ENCODE measurements at places on chromosomes 5 and 9.

GRCh38 chr5:77086368-77086688 is 757 bp downstream of the ZBED3 start:
- no peak for DNase-seq

DNA sequence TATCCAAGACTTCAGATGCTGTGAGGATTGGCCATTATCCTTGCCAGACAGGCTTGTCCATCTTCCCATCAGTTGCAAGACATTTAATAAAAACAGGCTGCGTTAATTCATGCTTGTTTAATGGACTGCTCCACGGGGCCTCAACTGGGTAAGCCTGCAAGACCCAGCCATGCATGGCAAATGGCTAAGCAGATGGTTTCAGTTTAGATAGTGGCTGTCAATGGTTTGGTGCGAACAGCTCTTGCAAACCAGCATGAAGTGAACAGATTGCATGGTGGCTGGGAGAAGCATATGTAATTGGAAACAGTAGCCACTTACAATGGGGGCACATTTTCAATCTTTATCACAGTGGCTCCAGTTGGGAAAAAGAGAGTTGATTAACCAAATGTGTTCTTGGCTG is 628.2 kb upstream of the KLF4 start:
- no peak for DNase-seq

- DNase-seq, result no peak
These were observed 1.4 kb downstream of the MZB1 start for GRCh38 chr5:139388198-139388821.

DNA sequence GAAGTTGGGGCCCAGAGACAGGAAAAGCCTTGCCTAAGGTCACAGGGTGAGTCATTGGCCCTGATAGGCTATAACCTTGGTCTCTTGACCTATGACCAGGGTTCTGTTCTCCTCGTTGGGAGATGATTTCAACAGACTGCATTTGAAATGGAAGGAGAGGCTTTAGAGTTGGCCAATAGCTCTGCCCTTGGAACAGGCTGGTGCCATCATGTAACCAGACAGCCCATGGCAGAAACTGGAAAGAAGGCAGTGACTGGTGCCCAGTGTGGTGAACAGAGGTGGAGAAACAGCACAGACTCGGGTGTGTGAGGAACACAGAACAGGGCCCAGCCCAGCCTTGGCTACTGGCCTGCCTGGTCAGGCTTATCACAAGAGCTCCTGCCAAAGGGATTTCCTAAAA is 109.8 kb upstream of the SLC25A48 start:
- no peak for DNase-seq

DNA sequence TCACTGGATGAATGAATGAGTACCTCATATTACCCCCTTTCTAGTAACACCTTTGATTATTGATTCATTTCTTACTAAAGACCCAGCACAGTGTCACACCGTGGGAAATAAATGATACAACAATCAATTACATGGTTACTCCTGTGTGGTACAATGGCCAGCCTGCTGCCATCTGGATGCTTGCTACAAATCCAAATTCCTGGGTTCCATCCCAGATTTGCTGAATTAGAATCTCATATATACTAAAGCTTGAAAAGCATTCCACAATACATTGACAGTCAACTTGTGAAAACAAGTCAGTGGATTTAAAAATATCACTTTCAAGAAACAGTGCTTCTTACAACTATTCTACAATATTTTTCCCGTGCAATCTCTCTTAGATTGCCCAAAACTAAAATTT is 989.3 kb downstream of the PTPRD start:
- DNase-seq, result no peak

DNA sequence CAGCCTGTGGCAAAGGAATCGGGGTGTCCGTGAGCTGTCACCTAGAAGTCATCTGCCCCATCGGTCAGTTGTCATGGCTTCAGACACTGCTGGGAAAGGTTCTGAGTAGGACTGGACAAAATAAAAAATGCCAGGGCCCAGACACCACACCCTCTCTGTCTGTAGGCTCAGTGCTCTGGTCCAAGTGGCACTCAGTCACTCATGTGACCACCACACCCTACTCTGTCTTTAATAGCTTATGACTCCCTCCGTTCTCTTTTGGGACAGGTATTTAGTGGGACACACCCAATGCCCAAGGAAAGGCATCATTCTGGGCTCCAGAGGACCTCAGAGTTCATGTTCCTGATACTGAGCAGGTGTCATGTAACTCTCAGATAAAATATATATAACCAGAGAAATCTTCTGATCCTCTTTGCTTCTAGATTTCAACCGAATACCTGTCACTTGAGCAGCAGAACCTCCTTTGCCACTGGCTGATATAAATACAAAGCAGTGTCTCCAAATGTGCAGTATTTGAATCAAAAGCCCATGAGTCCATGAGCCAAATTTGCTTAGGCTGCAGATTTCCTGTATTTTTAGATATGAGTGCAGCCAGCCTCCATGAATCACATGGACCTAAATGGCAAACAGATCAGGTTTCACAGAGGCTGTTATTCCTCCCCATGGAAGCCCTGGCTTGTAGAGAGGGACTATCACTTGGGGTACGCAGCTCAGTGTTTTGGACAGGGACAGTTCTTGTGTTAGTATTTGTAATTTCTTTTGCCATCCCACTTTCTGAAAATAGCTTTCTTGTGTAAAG is 272.0 kb downstream of the ARHGAP26 start:
- no peak for DNase-seq

GRCh38 chr5:179150011-179150410 is 89.8 kb downstream of the ZNF354C start:
- no peak for DNase-seq

DNA sequence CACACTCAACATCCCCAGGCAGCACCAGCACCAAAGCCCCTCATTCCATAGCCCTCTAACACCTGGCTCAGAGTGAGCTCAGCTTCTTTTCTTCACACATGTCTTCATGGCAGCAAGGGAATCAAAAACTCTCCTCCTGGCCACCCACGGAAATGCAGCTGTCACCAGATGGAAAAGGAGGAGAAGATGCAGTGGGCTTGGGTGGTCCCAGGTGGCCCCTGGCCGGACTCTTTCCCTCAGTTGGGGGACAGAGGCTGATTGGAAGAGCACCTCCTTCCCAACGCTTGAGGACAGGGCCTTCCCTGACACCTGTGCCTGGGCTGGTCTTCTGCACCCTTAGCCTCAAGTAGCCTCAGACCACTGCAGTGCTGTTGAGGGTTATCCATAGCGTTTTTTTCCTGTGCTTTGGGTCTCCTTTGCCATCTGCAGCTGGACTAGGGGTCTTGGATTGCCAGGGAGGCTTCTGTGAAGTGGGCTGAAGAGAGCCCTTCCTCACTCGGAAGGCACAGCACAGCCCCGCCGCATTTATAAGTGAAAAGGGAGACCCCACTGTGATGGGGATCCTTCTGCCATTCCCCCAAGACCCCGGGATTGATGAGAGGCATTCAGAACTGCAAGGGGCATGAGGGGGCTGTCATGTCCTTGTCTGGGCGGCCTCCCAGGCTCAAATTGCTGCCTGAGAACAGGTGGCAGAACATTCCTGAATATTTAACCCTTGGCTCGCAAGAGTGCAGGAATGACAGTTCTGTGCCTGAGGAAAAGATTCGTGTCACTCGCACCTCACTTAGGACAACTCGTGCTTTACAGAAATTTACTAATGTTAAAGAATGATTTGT is 200.0 kb downstream of the AUH start:
- DNase-seq, result no peak

- DNase-seq, result no peak
These were observed 71.8 kb upstream of the LHFPL2 start for GRCh38 chr5:78720227-78720985.

- DNase-seq, result no peak
These were observed 171.0 kb downstream of the COL23A1 start for GRCh38 chr5:178419196-178419595.

- DNase-seq, result no peak
These were observed 74.4 kb upstream of the SHISAL2B start for GRCh38 chr5:64615895-64616294.

DNA sequence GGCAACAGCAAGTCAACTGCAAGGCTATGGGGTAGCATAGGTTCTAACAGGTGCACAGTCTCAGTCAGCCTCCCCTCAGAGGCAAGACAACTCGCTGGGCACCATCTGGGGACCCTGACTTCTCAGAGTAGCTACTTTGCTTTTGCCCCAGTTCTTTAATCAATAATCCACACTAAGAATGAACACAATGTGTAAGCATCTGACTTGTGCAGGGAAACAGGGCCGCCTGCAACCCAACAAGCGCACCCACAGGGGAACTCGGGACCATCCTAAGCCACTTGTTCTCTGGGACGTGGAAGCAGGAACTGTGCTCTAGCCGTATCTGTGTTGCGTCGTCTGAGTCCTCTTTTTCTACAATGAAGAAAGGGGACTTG is 1.9 kb downstream of the MOB3B start:
- DNase-seq, result no peak

- no peak for DNase-seq
These were observed 62.3 kb downstream of the NR6A1 start for GRCh38 chr9:124708633-124709291.

- DNase-seq, result no peak
These were observed 157.7 kb downstream of the MELK start for GRCh38 chr9:36730414-36730813.

DNA sequence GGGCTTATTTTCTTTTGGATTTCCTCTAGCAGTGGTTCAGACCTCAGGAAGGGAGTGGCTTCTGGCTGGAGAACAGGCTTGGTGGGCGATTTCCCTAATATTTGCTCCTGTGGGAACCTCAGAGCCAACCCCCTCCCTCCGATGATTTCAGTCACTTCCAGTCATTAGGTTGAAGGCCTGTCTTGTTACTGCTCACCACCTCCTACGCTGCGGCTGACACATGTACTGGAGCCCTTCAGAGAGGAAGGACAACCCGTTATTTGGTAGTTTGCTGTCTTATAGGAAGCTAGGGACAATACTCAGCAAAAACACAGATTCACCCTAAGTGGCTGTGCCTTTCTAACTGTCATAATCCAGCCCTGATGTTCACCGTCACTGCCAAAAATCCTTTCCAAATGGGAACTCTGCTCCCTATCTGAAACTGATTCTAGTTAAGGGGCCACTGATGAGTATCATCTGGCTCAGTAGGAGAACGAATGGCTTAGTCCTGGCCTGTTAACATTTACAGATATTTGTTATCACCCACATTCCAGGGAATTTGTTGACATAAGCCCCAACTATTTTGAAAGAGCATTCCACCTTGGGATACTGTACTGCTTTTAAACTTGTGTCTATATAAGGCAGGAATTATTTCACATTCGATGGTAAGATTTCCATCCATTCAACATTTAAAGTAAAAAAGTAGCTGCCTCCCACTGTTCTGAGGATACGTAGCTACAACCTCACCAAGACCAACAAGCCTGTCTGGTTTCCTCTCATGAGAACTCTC is 29.3 kb upstream of the ANKH start:
- DNase-seq, result no peak
